ENCODE measurements at places on chromosomes 2 and 18.

GRCh38 chr2:70901227-70902066 is 34.3 kb upstream of the ATP6V1B1 start:
- DNase-seq: peak; percentile 13

- no peak for DNase-seq
Measured at GRCh38 chr2:141888987-141889555, 241.7 kb downstream of the LRP1B start.

GRCh38 chr2:98293030-98293429 is 53.2 kb upstream of the CNGA3 start:
- DNase-seq: no peak

DNA sequence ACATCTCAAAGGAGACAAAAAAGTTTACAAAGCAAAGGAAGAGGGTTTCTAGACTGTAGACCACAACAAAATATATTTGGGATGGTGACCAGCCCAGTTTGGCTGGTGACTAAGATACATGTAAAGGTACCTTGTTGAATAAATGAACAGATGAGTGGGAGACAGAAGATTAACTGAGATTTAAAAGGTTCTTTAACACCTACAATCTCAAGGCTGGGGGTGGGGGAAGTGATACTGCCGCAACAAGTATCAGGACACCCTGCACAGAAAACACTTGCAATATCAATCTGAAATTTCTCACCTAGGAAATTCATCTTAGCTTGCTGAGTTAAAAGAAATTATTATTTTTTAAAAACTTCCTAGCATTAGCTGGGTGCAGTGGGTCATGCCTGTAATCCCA is 8.3 kb downstream of the RNF149 start:
- DNase-seq: no peak
